Fibroblast of the conjunctiva (primary cell): ENCODE measurements at places on chromosomes 12 and 14.

- DNase-seq = no peak
Measured at GRCh38 chr12:117363056-117363662, 1.7 kb upstream of the NOS1 start.

DNA sequence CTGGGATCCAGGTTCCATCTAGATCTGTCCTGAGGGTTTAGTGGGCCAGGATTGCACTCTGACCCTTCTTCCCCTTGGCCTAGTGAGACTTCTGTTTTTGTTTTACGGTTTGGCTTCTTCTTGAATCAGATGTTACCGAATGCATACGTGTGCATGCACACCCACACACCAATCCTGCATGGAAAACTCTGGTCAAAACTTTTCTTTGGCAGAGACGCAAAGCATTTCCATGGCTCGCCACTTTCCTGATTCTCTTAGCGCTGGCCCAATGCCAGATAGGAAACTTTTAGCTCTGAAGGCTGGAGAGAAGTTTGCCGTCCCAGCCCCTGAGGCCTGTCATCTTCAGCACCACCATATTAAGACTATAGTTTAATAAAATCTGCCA is 67.4 kb upstream of the ACTN1 start:
- DNase-seq = no peak

GRCh38 chr12:64672925-64673409 is 62.7 kb downstream of the RASSF3 start:
- no peak for DNase-seq

DNA sequence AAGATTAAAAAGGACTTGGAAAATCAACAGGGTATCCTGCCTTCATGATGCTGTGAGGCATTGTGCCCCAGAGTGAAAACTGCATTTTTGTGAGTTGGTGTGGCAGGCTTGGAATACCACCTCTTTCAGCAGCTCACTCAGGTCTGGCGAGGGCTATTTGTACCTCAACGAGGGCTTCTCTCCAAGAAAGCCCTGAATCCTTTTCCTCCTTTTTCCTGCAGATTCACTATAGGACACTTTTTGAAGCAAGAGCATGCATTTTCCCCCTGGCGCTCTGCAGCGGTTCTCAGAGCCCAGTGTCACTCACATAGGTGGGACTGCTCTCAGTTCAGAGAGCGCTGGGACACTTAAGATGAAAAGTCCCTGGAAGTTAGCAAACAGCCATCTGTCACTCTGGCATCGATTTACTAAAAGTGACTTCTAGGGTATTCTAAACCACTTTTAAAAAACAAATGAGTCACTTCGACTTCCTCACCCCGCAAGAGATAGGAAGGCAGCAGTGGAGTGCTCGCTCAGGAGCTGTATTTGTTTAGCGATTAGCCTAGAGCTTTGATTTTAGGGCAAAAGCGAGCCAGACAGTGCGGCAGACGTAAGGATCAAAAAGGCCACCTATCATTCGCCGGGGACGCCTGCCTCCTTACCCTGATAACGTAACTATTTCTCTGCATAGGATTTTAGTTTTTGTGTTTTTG is 782 bp upstream of the LGR5 start:
- DNase-seq = no peak

- peak; percentile 85 for DNase-seq
Measured at GRCh38 chr12:113325916-113326315, 9.0 kb downstream of the SLC8B1 start.

GRCh38 chr12:50351120-50352043 is 45.0 kb downstream of the FAM186A start:
- no peak for DNase-seq

- no peak for DNase-seq
Measured at GRCh38 chr12:52634266-52635056, 16.1 kb upstream of the KRT73 start.

DNA sequence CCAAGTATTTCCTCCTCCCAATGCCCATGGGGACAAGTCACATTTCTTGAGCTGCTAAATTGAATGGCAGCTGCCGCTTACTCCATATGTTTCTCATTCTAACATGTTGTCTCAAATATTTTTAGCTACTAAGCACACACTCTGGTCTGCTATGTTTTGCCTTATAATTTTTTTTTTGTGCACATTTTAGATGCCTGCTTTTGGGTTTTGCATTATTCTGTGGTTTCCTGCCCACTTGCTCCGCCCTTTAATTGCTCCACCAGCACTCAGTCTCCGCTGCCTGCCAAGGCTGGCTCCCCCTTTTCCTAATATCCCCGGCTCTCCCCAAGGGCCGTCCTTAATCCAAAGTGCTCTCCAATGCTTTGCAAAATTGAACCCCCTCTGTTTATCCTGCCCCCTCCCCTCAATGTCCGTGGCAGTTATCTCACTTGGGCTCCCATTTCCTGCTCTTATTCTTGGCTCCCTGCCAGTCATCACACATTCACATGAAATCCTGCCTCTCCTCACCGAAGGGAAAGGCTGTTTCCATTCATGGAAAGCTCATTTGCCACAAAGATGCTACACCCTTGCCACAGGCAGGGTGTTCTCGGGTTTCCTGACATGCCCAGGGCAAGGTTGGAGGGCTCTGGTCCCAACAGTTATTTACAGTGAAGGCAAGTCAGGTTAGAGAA is 79.4 kb downstream of the C12orf75 start:
- DNase-seq = peak; percentile 18

DNA sequence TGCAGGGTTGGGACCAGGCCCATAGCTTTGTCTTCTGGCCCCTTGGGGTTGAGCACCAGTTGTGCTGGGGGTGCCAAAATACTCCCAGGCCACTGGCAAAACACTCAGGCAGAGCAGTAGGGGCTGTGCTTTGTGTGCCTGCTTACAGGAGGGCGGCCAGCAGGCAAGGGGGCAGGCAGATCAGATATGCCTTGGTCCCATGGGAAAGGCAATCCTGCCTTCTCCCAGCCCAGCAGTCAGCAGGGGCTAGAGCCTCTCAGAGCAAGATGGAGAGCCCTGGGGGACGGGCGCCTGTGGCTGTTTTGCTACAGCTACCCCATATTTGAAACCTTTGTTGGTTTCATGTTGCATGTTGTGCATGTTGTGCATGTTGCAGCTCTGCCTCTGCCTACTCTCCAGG is 36.2 kb upstream of the TMX1 start:
- DNase-seq = no peak

DNA sequence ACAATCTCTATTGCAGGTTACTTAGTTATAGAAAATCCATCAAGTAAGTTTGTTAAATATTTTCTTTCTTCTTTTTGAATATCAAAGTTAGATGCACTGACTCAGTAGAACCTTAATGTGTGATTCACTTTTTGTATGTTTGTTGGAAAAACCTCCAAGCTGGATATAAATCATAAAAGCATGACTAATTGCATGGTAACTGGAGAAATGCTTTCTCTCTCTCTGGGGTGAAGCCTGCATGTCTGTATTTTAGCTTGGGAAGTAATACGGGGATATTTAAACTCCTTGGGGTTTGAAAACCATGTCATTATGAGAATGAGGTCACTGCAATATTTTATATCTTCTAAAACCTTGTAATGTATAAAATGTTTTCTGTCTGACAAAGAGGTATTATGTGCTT is 58.6 kb upstream of the MYF6 start:
- peak; percentile 36 for DNase-seq

- DNase-seq = no peak
Measured at GRCh38 chr12:61524851-61525250, 735.4 kb upstream of the USP15 start.

DNA sequence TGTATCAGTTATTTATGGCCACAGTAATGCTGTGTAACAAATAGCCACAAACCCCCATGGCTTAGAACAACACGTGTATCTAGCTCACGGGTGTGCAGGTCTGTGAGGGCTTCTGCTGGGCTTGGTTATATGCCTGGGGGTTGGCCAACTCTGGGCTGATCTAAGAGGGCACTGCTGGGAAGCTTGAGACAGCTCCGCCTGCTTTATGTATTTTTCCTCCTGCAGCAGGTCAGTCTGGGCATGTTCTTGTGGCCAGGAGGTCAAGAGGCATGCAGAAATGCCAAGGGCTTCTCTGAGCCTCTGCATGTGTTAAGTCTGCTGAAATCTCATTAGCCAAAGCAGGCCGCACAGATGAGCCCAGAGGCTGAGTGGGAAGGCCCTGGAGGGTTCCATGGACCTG is 105.8 kb downstream of the ZNF664 start:
- no peak for DNase-seq

DNA sequence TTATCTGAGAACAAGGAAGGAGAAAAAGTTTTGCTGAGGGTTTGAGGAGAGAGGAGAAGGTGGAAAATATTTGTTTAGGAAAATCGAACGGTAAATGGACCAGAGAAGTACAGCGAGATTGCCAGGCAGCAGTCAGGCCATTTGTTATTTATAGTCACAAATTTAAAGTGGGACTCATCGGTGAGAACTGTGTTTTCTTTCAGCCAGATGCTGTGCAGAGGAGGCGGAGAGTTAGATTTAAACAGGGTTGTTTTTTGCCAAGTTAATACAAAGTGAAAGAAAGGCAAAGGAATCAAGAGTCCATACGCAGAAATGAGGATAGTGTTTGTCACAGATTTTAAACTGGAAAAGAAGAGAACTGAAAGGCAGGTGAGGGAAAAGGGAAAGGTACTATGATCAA is 200.6 kb upstream of the CNOT2 start:
- DNase-seq = no peak

DNA sequence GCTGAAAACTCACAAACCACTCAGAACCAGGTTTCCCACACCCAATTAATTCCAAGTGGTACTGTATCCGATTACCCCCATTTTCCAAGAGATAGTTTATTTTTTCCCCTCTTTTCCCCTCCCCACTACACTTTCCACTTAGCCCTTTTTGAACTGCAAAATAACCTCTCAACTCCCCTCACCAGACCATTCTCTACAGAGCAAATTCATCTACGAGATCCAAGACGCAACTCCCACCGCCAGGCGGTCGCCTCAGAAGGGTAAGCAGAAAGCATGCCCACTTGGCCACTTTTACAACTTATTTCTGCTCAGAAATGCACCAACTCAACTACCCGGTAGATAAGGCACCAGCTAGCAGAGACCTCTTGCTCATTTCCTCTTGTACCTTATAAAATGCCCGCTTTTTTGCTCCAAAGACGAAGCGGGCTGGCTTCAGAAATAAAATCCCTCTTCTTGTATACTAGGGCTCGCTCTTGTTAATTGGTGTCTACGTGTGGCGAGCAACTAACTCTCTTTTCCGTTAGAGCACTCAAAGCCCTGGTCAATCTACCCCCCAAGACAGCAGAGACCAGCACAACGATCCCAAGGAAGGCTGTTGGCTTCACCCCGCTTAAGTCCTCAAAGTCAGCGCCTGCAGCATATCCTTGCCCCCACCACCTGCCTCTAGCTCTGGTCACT is 910 bp upstream of the SRP54 start:
- DNase-seq = no peak

GRCh38 chr12:127237151-127237550 is 1029.8 kb upstream of the TMEM132C start:
- no peak for DNase-seq

- no peak for DNase-seq
Measured at GRCh38 chr12:52224151-52224550, 8.9 kb upstream of the KRT7 start.

DNA sequence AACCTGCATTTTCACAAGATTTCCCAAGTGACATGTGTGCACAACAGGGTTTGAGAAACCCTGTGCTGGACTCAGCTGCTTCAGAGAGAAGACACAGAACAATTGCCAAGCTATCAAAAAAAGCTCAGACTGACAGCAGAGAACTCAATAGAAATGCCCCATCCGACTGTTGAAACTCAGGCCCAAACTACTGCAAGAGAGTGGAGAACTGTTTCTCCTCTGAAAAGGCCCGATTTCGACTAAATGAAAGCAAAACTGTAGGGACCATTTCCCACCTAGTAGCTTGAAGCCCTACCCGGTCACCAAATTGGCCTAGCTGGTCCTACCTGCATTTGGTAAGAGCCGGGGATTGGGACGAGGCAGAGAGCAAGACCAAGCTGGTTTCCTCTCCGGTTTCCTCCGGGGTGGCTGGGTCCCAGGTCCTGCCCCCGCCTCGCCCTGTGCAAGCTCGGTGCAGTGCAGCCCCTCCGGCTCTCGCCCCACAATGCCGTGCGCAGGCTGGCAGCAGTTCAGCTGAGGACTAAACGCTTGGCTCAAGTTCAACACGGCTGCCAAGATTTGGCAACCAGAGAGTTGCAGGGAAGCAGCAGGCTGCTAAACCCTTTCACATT is 1180.6 kb downstream of the VRK1 start:
- peak; percentile 56 for DNase-seq

GRCh38 chr14:96581902-96582301 is 79.7 kb downstream of the PAPOLA start:
- DNase-seq = no peak

GRCh38 chr12:127455347-127456265 is 811.4 kb upstream of the TMEM132C start:
- DNase-seq = no peak

DNA sequence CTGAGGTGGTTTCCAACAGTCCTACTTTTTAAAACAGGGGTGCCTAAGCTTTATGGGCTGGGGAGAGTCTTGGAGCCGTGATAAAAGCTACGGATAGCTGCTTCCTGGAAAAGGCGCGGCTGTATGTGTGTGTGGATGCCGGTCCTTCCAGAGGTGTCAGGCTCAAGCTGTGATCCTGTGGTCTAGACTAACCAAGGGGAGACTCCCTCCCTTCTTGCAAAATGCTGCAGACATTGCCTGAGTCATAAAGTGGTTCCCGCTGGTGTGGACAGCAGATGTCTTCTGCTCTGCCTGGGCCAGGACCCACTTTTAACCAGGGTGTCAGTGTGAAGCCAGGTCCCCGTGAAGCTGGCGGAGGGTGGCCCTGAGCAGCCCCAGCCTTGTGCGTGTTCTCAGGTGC is 37.8 kb downstream of the CCDC92 start:
- DNase-seq = no peak

DNA sequence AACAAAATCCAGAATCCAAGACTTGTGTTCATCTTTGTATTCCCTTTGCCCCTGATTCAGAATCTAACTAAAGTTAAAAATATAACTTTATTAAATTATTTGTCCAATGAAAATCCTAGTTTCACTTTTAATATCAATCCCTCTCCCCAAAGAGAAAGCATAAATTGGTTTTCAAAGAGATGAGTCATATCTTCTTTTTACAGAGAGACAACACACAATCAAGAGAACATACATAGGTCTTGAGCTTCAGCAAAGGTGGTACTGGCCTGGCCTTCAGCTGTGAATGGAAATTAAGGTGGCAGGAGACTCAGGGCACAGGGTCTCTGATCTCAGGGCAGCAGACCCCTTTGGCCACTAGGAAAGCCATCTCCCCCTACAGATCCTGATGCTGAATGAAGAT is 4.3 kb upstream of the ASCL1 start:
- DNase-seq = no peak
